ENCODE measurements at places on chromosomes 5 and 9.
A peak's percentile ranks its signal among the peaks of the same experiment; 100 is the strongest.

DNA sequence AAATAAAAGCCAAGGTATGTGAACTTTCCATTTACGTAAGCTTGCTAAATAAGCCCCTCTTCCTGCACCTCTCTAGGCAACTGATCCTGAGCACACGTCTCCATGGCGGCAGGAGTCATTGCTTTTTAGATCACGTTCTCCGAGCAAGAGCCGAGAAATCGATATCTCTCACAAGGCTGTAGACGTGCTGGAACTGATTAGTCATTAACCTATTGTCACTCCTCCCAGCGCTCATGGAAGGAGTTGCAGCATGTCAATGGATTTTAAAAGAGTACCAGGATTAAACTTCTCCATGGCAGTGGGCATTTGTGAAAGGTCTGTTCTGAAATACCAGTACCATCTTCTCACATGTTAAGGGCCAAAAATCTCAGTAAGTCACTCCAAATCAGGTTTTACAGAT lies 4.7 kb upstream of the ADCY2 start:
- no peak for DNase-seq

DNA sequence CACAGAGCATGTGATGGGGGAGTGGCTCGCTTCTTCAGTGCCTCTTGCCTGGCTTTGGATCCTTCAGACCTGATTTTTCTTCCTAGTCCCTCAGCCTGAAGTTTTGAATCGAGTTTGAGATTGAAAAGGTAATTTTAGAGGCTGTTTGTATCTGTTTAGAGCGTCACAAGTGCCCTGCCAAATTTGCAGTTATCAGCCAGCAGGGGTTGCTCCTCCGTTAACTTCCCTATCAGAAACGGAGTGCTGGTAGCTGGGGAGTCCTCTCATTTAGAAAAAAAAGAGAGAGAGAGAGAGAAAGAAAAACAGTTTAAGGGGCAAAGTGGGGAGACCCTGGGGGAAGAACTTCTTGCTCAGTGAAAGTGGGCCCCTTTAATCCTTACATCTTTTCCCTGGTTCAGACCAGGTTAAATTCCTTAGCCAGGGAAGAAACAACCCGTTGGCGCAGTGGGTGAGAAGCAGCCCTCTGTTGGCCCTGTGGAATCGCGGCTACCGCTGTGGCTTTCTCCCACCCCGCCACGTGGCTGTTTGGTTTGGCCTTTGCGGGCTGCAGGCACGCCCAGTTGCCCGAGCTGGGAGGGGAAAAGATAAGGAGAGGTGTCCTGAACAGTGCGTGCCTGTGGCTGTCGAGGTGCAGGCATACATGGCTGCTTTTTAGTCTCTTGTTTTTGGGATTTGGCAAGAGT lies 576.7 kb upstream of the ACO1 start:
- peak; percentile 6 for DNase-seq

DNA sequence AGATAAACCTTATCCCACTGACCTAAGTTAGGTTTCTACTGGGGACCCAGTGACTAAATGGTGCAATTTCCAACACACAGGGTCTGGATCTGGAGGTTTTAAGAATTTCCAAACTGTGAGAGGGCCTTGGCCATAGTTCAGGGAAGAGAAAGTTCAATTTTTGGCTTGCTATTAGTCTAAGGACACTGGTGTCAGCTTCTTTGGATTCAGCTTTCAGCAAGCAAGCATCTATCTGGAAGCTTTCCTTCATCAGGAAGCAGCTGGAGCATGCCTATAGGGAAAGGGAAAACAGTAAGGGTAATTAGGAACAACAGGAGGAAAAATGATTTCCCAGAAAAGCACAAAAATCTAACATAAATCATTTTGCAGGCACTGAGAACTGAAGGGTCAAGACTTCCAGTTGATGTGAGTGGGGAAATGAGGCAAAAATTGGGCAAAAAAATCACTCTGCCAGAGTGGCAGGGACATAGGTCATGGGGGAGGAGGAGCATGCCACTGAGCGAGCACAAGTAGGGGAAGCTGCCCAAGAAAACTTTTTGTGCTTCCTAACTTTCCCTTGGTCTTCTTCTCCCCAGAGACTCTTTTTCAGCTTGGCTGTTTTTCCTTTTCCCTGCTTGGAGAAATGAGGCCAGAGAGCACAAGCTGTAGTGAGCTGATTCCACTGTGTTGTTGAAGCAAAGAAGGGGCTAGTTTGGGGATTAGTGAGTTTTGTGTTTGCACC lies 299.6 kb downstream of the FGF10 start:
- DNase-seq: no peak

GRCh38 chr5:14471507-14471906 lies 110.1 kb upstream of the OTULINL start:
- DNase-seq: no peak

DNA sequence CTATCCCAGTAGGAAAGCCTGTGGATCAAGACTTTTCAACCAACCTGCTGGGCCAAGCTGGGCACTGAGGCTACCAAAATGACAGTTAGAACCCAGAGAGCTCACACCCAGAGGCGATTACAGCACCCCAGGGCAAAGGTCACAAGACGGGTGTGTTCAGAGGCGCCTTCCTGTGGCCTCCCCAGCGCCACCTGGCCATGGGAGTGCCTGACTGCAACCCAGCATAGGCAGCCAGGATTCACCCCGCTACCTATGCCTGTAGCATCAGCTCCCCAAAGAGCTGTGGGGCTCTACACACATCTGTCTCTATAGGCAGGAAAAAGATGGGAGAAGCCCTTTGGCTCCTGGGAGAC lies 33.5 kb downstream of the PDGFRB start:
- DNase-seq: peak; percentile 57

GRCh38 chr5:136113606-136114005 lies 19.0 kb upstream of the SMAD5 start:
- no peak for DNase-seq

DNA sequence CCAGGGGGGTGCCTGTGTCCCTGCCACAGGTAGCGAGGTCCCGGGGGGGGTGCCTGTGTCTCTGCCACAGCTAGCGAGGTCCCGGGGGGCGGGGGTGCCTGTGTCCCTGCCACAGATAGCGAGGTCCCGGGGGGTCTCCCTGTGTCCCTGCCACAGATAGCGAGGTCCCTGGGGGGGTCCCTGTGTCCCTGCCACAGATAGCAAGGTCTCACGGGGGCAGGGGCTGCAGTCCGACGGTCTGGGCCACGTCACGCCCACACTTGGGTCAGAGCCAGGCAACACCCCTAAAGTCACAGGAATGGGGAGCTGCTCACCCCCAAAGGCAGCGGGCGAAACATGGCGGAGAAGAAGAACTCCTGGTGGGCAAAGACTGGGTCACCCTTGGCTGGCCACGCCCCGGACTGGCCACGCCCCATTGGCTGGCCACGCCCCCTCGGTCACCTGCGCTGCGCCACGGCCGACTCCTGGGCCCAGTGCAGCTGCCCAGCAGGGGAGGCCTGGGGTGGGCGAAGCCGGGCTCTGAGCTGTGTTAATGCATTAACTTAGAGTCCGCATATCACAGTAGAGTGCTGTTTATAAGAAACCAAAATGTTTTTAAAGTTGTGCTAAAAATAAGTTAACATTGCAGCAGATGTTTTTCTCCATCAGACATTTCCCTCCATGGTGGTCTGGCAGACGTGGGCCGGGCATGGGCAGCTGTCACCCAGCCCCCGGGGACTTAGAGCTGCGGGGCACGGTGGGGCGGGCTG lies 7.0 kb downstream of the NOXA1 start:
- peak; percentile 74 for DNase-seq

GRCh38 chr5:164934561-164934960 lies 1429.1 kb downstream of the MAT2B start:
- DNase-seq: no peak

GRCh38 chr5:169906745-169907649 lies 73.3 kb downstream of the INSYN2B start:
- DNase-seq: no peak

- no peak for DNase-seq
Measured at GRCh38 chr5:3024976-3025375, 273.5 kb upstream of the IRX2 start.

DNA sequence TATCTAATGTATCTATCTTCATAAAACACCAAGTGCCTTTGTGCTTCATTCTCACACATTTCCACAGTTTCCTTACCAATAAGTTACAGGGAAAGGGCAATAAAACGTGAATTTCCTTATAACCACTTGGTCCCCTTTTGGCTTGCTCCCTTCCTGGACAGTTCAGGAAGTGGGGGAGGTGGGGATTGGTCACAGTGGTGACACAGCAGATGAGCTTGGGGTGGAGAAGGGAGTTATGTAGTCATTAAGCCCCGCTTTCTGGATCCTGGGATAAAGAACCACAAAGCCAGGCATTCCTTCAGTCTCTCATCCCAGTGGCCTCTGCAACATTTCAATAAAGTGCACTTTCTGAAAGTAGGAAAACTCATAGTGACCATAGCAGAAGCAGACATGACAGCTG lies 47.1 kb upstream of the FYB1 start:
- no peak for DNase-seq

DNA sequence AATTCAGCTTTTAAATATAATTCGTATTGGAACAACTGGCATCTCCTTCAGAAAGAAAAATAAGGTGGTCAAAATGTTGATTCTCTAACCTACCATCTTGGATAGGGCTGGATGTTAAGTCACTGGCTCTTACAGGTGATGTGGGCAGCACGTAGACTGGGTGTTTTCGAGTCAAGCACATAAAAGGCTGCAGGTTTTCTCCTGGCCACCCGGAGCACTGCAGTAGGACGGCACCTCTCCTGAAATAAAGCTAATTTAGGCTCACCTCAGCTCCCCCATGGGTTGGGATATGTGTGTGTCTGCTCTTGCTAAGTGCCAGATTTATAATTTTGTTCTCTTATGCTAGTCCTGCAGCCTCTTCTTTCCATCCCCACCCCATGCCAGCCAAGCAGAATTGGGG lies 80.3 kb downstream of the IQGAP2 start:
- DNase-seq: no peak

DNA sequence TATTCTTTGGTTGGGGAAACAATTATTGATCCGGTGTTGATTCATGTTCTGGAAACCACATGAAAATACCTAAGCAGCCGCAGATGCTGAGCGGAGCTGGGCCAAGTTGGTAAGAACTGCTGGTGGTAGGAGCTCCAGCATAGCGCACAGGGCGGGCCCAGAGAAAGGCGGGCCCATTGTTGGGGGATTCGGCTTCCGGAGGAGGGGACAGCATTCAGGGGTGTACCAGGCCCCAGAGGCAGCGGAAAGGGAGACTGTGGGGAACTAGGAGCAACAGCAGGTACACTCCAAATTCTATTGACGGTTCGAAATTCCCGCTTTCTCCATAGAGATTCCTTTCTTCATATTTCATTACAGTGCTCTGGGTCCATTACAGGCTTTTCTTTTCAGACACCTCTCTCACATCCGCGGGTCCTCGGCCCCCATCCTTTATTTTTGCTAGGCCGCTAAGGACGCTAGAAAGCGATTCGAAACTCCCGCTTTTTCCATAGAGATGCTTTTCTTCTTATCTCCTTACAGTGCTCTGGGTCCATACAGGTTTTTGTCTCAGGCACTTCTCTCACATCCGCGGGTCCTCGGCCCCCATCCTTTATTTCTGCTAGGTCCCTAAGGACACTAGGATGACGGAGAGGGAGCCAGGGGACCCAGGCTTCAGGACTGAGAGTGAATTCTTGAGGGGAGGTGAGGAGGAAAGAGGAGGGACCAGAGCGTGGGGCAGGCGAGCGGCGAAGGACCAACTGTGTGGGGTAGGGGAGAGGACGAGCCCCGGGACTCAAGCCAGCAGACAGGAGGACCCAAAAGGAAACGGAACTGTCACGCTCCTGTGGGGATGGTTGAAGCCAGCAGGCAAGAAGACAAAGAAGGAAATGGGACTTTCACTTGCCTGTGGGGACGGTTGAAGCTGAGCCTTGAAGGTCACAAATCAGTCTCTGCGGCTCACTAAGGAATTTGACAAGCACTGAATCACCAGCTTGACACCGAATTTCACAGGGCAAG lies at the start of gene CCDC152:
Gene CCDC152, plus strand, starts transcription at position 213 of the 996 bp plus-strand sequence. CDS start 2,304 bp downstream, outside the sequence.
- no peak for DNase-seq

DNA sequence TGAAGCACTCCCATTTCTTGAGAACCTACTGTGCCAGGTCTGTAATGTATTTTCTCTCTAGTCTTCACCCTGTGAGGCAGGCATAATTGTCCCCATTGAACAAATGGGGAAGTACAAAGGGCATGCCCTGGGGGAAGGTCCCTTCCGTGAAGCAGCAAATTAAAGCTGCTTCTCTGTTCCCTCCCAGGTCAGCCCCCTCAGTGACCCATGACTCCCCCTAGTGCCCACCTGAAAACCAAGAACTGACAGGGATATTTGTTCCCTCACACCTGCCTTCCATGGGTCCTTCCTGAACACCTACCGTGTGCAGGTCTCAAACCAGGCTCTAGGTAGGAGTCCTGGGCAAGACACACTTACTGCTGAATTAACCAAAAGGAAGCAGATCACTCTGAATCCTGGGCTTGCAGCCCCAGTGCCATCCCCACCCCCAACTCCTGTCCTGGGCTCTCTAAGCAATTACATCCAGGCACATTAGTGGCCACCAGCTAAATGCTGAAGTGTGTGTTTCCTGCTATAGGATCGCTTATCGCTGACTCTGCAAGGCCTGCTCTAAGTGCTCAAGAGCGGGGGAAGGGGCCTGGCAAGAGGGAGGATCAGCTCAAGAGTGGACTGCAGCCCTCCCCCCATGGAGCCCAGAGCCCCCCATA lies 254.8 kb downstream of the CDK5RAP2 start:
- DNase-seq: no peak

DNA sequence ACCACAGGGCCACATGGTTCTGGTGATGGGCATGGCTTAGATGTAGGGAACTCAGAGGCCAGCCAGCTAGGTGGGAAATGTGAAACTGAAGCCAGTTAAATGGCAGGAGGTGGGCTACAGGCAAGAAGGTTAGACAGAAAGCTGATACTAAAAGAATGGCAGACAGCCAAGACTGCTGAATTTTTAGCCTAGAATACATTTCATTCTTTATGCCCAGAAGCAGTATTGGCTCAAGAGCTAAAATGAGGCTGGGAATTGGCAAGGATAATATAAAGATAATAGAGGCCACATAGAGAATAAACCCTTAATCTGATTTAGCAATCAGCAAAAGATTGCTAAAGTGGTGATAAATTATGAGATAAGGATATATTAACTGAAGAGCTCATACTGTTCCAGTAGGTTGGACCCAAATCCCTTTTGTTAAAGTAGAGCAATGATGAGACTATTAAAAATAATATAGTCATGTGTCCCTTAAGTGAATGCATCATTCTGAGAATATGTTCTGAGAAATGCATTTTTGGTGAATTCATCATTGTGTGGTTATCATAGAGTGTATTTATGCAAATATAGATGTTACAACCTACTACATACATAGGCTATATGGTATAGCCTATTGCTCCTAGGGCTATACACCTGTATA lies 234.3 kb downstream of the CHSY3 start:
- DNase-seq: no peak

- no peak for DNase-seq
Measured at GRCh38 chr9:8599937-8600336, 800.4 kb upstream of the DMAC1 start.

- DNase-seq: no peak
Measured at GRCh38 chr5:4113426-4113825, 517.8 kb downstream of the IRX1 start.

DNA sequence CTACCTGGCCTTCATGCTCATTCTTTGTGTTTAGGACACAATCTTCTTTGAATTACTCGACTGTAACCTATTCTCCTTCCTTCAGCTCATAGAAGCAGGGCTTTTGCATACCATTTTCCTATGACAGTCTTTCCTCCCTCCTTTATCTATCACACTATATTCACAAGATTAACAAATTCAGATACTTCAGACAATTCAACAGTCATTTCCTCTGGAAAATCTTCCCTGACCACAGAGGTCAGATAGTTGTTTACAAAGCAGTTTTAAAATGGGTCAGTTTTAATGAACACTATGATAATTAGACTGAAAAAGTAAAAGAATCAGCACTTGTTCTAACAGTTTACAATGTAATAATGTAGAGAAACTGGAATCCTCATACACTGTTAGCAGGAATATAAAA lies 4.3 kb downstream of the CAAP1 start:
- DNase-seq: no peak

All from LoVo (cell line).